ENCODE measurements at places on chromosomes 7 and 10. TPM values are rescaled to one million over a fixed set of nuclear protein-coding genes. Genes with fewer than 3 reads are reported as not detected.

- peak; percentile 70 for DNase-seq
These were observed 280.0 kb downstream of the DGKB start for GRCh38 chr7:14622559-14622958.

- no peak for DNase-seq
These were observed 68.1 kb downstream of the LYZL1 start for GRCh38 chr10:29356931-29357330.

DNA sequence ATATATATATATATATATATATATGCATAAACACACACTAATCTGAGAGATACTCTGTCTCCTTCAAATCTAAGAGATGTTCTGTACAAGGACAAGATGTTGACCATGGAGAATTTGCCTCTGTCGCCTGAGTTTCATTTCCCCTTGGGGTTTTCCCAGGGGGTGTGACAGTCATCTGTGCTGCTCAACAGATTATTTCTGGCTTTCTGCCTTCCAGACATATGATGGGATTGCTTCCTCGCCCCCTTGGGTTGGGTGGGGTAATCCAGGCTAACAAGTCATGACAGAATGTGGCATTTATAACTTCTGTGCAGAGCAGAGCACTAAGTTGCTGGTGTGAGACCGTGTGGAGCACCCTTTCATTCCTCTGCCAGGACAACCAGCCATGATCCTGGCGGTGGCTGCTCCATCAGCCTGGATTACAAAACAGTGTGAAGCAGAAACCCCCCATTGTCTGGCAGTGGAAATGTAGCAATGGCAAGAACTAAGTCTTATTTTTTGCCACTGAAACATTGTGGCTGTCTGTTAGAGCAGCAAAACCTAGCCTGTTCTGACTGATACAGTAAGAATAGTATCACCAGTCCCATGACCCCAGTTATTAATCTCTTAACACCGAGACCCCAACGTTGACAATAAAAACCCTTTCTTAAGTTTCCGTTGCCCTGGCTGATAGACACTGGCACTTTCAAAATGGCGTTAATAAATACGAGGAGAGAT is 13.7 kb upstream of the USP6NL start:
- peak; percentile 48 for DNase-seq

- DNase-seq = no peak
These were observed 393 bp upstream of the DNAJC1 start for GRCh38 chr10:22003964-22004281.

- no peak for DNase-seq
These were observed 60.4 kb upstream of the CDK1 start for GRCh38 chr10:60717852-60718251.

- no peak for DNase-seq
These were observed 84.1 kb downstream of the CTBP2 start for GRCh38 chr10:125076121-125076825.

GRCh38 chr7:24798261-24798660 is 41.0 kb upstream of the GSDME start:
- DNase-seq = no peak

- no peak for DNase-seq
These were observed 120.9 kb downstream of the TRIL start for GRCh38 chr7:28837216-28837615.

- DNase-seq = no peak
These were observed 47.6 kb upstream of the PPIF start for GRCh38 chr10:79299397-79300241.

DNA sequence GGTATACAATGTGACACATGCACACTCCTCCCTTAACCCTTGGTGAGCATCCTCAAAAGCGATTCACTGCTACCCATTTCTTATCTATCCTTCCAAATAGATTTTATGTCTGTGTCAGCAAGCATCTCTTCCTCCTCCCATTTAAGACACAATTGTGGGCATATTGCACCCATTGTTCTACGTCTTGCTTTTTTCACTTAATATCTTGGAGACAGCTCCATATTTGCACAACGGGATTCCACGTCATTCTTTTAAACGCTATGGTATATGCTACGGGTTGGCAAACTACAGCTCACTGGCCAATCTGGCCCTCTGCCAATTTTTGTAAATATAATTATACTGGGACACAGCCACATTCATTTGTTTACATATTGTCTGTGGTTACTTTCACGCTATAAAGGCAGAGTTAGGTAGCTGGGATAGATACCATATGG is 88.6 kb downstream of the RNF216 start:
- DNase-seq = no peak

GRCh38 chr7:102991077-102991539 is 78.3 kb downstream of the LRRC17 start:
- DNase-seq = peak; percentile 26

GRCh38 chr7:15863951-15864625 is 177.6 kb upstream of the MEOX2 start:
- DNase-seq = no peak

GRCh38 chr7:136061433-136061832 is 84.3 kb upstream of the MTPN start:
- DNase-seq = no peak

DNA sequence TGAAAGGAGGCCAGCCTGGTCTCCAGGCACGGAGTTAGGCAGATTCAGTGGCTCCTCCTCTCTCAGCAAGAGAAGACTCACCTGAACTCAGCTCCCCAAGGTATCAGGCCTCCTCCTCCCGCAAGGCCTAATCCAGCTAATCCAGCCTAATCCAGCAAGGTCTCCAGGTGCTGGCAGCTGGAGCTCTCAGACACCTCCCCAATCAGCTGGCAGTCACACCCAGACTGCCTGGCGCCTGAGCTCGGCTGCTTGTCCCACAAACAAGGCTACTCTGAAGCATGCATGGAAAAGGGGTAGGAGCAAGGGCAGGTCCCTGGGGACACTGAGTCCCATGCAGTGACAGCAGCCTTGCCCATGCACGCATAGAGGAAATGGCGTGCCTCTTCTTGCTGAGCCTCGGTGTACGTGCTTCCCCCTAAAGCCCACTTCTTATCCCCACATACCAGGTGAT is 3.3 kb upstream of the OPN4 start:
- DNase-seq = no peak

GRCh38 chr10:105356626-105357025 is 715.5 kb downstream of the SORCS3 start:
- no peak for DNase-seq

GRCh38 chr7:100604028-100604975 is 2.1 kb downstream of the PCOLCE start:
- peak; percentile 82 for DNase-seq

DNA sequence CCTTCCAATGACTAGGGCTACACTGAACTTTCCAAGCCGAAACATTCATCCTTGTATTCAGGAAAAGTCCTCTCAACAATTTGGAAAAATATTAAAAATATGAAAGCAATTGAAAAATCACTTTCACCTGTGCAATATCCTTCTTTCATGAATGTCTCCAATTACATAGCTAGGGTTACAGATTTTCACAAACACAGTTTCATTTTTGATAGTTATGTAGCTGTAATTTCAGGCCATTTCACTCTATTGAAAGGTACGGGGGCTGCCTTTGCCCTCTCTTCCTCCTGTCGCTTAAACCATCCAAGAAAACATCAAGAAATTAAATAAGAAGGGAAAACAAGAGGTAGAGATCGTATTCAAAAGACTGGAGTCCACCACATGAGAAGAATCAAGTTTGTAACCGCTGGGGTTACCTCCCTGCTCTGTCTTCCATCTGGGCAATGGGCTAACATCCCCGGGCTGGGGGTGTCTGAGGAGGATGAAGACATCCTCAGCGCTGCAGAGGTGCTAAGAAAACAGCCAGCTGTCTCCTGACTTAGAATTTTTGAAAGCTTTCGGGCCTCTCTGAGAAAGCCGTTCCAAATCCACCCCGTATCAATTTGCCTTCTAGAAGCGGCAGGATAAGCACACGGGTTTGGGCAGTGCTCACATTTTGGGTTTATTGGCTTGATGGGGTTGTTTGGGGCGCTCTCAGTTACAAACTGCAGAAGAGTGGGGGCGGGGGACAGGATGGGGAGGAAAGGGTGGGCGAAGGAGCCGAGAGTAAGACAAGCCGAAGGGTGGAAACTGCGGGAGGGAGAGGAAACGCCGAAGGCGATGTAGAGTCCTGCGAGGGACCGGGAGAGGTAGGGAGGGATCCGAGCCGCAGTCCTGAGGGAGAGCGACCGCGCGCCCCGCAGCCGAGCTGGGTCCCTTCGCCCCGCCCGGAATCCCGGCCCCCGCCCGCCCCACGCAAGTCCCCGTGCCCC is 24.3 kb upstream of the VAX1 start:
- DNase-seq = no peak

GRCh38 chr10:15069230-15069629 is 19.3 kb downstream of the ACBD7 start:
- DNase-seq = no peak

Gene ACSM6
- not detected for total RNA-seq

Gene CC2D2B
- 0.58 TPM for total RNA-seq

Gene UCMA
- 2.6 TPM for total RNA-seq

Gene SLC26A3
- not detected for total RNA-seq

Gene PKD1L1
- total RNA-seq = 0.49 TPM

Gene ACTR3C
- total RNA-seq = 1.9 TPM

Gene TACR2
- total RNA-seq = 0.13 TPM

Gene DTX2
- 5.2 TPM for total RNA-seq

Gene HOXA5
- 9.4 TPM for total RNA-seq

Gene RAB19
- total RNA-seq = not detected

Gene CYP26A1
- 1.8 TPM for total RNA-seq

Gene FFAR4
- total RNA-seq = not detected
